ENCODE measurements at places on chromosomes 12 and 14.
A peak's percentile ranks its signal among the peaks of the same experiment; 100 is the strongest.

DNA sequence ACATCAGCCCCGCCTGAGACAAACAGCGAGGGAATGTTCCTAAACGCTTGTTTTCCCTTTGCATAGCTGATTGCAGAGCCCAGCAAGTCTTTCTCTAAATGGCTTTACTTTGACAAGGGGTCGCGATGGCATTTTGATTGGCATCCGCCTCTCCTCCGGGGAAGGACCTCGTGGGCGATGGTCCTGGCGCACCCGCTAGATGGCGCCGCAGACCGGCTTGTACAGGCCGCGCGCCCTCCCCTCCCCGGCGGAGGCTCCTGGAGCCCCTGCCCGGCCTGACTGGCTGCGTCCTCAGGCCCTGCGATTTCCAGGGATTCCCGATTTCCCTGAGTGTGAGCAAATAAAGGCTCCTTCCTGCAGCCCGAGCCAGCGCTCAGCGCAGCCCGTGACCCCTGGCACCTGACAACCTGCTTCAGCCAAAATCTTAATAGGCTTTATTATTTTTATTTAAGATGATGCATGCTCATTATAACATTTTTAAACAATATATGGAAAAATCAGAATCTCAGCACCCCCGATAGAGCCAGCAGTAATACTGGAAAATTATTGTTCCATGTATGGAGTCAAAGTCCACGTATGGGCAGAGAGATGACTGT is 468.3 kb downstream of the AACS start:
- DNase-seq: no peak

GRCh38 chr14:93970965-93971634 is 5.3 kb downstream of the ASB2 start:
- no peak for DNase-seq

DNA sequence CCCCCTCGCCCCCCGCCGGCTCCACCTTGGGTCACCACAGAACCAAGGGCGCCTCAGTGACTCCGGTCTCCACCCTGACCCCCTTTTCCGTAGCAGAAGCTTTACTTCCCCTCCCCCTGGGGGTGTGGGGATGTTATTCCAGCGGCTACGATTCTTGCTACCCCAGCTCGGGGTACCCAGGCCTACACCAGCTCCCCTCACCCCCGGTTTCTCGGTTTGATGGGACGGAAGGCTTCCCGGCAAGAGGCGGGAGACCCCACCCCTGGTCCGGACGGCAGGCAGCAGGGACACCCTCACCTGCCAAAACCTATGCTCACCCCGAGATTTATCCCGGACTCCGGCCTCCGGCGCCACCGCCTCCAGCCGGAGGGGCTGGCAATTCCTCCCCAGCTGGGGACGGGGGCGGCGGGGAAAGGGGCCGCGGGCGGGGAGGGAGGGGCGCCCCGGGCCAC is 619 bp downstream of the RAB15 start:
- DNase-seq: no peak

DNA sequence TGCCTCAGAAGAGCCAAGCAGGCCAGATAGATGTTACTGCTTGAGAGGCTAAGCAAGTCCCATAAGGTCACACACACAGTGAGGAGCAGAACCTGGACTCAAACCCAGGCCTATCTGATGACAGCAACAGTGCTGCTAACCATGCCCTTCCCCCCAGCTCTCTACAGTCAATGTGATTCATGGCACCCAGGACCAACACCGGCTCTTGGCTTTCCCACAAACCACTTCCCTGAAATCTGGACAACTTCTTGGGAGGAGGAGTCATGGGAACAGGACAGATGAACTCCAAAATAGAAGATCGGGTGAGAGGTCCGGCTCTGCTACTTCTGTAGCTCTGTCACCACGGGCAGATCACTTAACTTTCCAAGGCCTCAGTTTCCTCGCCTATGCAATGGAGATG is 716 bp upstream of the PTGDR start:
- DNase-seq: no peak

- DNase-seq: no peak
These were observed 697 bp upstream of the DNAJC14 start for GRCh38 chr12:55829967-55830600.

- DNase-seq: no peak
These were observed 754.5 kb downstream of the TMEM121 start for GRCh38 chr14:106280876-106281275.

- peak; percentile 93 for DNase-seq
These were observed 120.3 kb downstream of the FBXL14 start for GRCh38 chr12:1474041-1474573.

- DNase-seq: no peak
These were observed 174.8 kb downstream of the LRIG3 start for GRCh38 chr12:58745348-58746125.

GRCh38 chr12:125122668-125123067 is 57.4 kb downstream of the AACS start:
- no peak for DNase-seq

DNA sequence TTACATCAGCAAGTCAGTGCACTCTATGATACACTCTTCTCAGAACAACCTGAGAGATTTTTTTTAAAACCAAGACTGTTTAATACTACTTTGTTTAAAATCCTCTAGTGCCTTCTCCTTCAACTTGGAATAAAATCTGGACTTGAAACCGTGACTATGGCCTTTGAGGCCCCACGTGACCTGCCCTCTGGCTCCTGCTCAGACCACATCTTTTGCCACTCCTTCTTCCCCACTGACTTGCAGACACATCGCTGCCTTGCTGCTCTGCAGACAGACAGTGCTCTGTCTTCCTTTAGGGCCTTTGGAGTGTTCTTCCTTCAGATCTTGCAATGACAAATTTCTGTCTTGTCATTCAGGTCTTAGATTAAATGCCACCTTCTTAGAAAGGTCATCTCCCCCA is 48.5 kb downstream of the TTC8 start:
- no peak for DNase-seq

DNA sequence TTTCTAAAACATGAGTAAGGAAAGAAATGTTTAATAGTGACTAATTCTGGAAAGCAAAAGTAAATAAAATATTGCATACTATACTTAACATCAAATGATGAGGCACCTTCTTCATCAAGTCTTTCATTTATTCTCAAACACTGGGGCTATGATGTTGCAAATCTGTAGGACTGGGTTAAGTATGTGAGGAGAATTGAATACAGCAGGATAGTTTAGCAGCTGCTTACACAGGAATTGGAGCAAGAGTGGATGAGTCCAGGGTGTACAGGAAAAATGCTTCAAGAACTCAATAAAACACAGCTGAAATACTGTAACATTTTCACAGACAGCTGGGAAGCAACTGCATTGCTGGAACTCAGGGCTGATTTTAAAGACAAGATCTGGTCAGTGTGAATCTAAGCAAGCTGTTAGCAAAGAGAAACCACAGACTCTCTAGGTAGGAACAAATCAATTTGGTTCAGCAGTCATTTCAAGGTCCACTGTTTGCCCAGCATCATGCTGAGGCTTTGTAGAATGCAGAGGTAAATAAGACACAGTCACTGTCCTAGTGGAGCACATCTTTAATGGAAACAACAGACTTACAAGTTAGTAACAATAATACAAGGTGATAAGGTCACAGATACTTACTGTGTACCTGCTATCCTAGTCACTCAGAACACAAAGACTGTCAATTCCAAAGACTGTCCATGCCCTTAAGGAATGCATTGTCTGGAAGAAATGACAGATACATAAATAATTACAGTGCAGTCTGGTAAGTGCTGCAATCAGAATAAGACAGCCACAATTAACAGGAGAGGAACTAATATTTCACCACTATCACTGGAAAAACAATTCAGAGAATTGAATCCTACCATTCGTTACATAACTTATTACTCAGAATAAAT is 96.8 kb upstream of the DACT1 start:
- no peak for DNase-seq

DNA sequence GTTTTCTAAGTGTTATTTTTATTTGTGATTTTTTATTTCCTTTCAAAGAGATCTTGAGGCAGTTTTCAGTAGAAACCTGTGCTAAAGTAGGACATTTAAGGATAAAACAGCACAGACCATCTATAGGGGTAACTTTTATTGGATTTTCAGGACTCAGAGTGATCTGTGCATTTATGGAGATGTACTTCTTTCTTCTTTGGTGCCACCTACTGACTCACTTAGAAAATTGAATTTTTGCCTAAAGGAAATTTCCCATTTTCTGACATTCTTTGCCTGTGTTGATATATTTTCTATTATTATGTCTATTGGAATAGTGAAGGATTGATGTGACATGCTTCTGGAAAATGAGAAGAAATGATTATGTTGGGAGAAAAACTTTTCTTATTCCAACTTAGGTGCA is 113.0 kb downstream of the UNC79 start:
- DNase-seq: no peak

DNA sequence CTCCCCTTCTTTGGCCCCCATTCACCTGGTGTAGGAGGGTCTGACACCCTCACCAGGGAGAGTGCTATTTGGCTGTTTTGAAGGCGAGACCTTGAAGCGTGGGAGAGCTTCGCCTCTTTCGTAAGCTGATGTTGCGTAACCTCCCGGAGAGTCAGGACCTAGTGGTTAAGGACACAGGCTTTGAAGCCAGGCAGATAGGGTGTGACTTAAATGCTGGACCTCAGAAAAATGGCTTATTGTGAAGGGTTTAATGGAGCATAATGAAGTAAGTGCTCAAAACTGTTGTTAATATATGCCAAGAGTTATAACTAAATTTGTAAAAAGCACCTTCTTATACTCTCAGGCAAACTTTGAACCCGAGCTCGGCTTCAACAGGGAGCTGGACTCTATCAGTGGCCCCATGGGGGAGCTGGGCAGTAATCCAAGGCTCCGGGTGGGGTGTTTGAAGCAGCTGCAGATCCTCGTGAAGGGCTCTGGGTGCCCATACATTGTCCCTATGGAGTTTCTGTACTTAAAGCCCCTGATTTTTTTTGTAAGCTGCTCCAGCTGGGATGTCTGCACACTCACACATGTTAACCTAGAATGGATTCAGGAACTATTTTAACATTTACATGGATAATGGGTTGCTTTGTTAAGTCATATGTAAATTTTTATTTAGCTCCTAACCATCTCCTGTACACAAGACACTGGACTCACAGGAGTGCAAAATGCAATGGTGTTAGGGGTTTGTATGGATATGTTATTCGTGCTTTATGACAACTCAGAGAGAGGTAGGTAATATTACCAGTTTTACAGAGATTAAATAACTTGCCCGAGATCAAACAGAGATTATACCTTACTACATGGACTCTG is 26.0 kb downstream of the PPFIBP1 start:
- peak; percentile 76 for DNase-seq

DNA sequence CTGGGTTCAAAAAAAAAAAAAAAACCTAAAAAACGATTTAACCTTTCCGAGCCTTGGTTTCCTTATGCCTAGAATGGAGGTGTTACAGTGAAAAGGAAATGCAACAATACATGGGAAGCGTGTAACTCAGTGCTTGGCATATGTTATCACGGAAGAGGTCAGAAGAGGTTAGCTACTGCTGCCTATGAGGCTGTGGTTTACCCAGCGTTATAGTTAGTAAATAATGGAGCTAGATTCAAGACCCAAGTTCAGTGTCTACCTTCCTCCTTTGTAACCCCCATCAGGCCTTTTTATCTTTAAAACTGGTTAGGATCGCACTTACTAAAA is 839 bp downstream of the IFT43 start:
- DNase-seq: no peak

- DNase-seq: no peak
These were observed 16.3 kb downstream of the GLTP start for GRCh38 chr12:109863847-109864712.
